ENCODE measurements at places on chromosomes 1 and 21.

DNA sequence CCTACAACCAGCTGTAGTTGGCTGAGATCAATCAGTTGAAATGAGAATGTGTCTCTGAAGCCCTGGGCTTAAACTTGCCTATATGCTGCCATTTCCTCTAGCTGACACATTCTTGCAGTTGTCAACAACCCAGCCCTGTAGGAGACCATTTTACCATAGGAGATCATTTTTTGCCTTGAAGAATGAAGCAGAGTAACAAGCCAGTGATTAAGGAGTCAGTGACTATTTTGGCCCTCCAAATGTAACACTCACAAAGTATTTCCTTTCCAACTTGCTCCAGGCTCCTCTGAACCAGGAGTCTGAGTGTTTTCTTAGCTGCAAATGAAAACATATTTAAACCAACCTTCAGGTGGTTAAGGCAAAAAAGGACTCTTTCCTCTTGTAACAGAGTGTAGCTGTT, 183.5 kb downstream of the ZZZ3 start:
- no peak for DNase-seq

GRCh38 chr1:115112496-115113375, 23.4 kb upstream of the TSPAN2 start:
- peak; percentile 47 for DNase-seq

- DNase-seq, result no peak
Observed at GRCh38 chr21:31801551-31802219, 69.8 kb upstream of the SCAF4 start.

DNA sequence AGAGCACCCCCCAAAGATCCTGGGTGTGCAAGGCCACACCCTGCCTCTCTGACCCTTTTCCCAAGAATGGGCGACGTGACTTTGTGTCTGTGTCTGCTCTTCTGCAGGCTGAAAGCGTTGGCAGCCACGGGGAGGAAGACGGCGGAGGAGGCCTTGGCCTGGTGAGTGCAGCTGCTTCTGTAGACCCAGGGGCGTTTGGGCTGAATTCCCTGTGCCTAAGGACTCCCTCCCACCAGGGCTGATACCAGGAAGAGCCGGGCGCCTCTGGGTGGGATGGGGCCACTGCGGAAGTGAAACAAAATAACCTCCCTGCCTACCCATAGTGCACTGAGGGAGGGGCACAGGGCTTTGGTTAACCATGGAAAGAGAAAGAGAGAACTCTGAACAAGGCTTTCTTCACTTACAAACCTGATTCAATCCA, 2.5 kb downstream of the UBASH3A start:
- no peak for DNase-seq

DNA sequence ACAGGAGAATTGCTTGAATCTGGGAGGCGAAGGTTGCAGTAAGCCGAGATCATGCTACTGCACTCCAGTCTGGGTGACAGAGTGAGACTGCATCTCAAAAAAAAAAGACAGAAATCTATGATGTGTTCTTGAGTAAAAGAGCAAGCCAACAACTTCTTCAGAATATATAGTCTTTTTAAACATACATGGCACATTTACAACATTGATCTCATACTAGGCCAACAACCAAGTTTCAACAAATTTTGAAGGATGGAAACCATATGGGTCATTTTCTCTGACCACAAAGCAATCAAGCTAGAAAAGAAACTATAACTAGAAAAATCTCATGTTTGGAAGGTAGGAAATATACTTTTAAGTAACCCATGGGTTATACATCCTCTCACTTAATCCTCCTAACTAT, 38.3 kb downstream of the PAFAH2 start:
- no peak for DNase-seq

- no peak for DNase-seq
Observed at GRCh38 chr1:20850021-20850420, 62.9 kb upstream of the HP1BP3 start.
